Renal cortex interstitium (tissue), 15 donors: ENCODE measurements at places on chromosomes 6 and 20.

DNA sequence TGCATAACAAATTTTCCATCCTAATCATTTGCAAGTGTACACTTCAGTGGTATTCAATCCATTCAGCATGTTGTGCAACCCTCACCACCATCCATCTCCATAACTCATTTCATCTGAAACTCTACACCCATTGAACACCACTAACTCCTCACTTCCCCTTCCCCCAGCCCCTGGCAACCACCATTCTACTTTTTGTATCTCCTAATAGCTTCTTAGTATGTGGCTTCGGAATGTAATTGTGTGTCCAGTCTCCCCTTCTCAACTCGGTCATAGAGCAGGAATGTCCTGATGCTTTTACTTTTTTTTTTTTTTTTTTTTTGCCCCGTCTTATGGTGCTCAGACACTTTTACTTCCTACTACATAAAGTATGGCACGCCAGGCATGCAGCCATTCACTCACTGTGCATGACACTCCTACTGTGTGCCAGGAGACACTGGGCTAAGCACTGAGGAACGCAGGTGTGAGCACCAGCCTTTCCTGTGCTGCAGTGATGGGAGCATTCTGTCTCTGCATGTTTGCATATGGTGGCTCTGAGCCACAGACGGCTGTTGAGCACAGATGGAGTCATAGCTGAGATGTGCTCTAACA lies 15.3 kb downstream of the HCK start:
- DNase-seq, result no peak

GRCh38 chr6:166958926-166959861 lies 2.8 kb upstream of the RNASET2 start:
- DNase-seq, result no peak

DNA sequence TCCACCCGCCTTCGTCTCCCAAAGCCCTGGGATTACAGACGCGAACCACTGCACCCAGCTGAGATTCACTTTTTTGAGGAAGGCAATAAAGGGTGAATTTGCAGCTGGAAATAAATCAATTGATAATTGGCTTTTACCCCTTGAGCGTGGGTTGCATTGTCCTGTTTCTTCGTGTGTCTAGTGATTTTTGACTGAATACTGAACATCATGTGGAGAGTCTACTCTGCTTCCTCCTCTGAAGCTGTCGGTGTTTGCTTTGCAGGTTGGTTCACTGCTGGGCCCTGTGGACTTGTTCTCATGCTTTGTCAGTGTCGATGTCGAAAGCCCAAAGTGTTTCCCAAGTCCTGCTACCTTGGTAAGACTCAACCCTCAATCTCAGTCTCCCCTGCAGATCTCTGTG lies 5.8 kb upstream of the EEF1A2 start:
- no peak for DNase-seq

DNA sequence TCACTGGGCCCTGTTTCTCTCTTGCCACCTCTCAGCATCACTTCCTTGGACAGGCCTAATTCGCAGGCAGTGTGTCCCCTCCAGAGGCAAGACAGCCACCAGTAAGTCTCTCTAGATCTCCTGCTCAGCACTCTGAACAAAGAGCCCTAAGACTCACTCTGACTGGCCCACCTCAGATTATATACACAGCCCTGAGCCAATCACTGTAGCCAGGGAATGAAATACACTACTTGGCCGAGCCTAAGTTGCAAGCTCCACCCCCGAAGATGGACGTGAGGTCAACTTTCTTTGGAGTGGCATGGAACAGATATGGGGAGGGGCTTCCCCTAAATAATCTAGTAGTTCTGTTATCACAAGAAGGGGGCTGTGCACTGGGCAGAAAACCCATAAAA lies 4.1 kb downstream of the BPI start:
- DNase-seq, result no peak

GRCh38 chr6:112886415-112886814 lies 539.3 kb downstream of the RFPL4B start:
- no peak for DNase-seq

- no peak for DNase-seq
These were observed 125.3 kb upstream of the PROKR2 start for GRCh38 chr20:5442101-5442500.

GRCh38 chr6:111423055-111423633 lies 59.9 kb downstream of the REV3L start:
- no peak for DNase-seq

DNA sequence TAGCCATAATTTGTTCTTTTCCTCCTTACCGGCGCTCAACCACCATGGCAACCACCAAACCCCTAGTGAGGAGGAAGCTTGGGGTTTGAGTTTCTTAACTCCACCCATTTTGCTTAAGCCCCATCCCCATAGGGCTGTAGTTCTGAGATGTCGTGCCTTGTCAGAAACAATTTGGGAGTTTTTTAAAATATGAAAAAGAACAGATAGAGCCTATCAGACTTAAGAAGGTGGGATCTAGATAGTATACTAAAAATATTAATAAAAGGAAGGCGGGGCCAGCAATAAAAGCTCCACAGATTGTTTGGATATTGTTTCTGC lies 5.6 kb downstream of the BRD2 start:
- no peak for DNase-seq

- DNase-seq, result no peak
These were observed 505.0 kb upstream of the SLC35B3 start for GRCh38 chr6:8940356-8940755.

GRCh38 chr20:33272155-33272873 lies 10.7 kb upstream of the BPIFB1 start:
- no peak for DNase-seq

DNA sequence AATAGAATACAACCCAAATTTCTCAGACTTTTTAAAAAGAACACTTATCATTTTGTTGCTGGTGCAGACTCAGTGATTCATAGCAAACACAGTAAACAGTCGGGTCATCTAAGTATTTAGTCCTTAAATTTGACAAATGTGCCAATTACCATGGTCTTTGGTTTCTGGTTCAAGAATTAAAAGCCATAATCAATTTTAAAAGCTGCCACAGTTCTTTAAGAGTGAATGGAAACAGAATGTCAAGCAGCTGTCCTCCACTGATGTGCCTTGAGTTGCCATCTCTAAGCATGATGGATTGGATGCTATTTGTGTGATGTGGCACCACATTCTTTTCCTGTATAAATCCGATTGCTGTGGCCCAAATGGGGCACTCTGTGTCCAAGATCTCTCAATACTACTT lies 67.2 kb upstream of the MLIP start:
- DNase-seq, result no peak

GRCh38 chr6:24429146-24429545 lies 26.4 kb downstream of the MRS2 start:
- DNase-seq, result no peak

DNA sequence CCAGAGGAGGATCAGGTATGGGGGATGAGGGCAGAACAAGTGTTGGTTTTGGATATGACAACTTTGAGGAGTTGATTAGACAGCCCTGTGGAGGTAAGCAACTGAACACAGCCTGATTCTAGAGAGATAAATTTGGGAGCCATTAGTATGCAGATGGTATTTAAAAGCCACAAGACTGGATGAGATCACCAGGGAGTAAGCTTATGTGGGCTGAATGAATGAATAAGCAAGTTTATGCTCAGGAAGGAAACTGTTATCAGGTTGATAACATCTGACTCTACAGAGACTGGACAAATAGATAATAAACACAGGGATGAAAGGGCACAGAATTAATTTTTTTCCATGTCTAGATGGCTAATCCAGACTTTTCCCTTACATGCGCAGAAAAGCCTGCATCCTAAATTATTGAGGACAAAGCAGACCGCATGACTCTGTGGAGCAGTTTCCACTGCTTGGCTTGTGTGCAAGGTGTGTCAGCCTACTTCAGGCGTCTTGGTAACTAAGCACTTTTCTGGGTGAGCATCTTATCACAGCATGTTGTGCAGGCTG lies 150.6 kb downstream of the GJA10 start:
- no peak for DNase-seq

DNA sequence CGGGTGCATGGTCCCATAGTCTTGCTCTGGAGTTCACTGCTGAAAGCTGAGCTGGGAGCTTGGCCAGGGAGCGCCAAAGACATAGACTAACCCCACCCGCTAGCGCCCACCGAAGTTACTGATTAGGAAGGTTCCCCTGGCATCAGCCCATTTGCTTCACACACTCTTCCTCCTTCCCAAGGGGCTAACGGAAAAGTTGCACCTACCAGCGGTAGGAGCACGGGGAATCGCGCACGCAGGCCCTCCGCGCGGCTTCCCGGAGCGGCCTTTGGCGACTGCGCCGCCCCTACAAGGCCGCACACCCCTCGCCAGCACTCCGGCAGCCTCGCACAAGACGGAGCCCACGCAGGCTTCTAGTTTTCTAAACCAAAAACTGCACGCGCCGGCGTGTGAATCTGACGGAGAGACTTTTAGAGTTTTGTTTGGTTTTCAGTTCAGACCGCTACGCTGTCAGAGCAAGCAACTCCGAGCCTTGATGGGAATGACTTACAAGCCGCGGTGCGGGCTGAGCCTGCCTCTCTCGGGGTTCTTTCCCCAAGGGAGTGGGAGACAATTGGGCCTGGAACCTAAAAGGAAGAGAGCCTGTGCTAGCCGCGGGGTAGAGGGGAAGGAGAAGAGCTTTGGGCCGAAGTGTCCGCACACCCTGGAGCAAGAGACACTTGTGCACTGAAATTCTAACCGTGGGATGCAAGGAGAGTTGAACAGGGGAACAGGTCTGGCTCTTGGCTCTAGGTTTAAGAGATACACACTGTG lies 891 bp upstream of the POU3F2 start:
- DNase-seq, result no peak

GRCh38 chr20:14609328-14610221 lies 272.2 kb upstream of the FLRT3 start:
- DNase-seq, result no peak

GRCh38 chr6:14887181-14887580 lies 358.7 kb upstream of the JARID2 start:
- no peak for DNase-seq

GRCh38 chr6:50030777-50031562 lies 9.2 kb upstream of the DEFB110 start:
- DNase-seq, result no peak

GRCh38 chr20:38834868-38835267 lies 29.4 kb downstream of the PPP1R16B start:
- no peak for DNase-seq
